CD4-positive, alpha-beta memory T cell (primary cell): ENCODE measurements at places on chromosomes 12 and 14.

GRCh38 chr14:22481546-22481945 is 107.5 kb downstream of the DAD1 start:
- DNase-seq = no peak
- no peak overlapping the region for H3K27ac ChIP-seq
- H3K27me3 ChIP-seq = no peaks in the 10 kb centered on the region
- H3K4me3 ChIP-seq = no peak overlapping the region

DNA sequence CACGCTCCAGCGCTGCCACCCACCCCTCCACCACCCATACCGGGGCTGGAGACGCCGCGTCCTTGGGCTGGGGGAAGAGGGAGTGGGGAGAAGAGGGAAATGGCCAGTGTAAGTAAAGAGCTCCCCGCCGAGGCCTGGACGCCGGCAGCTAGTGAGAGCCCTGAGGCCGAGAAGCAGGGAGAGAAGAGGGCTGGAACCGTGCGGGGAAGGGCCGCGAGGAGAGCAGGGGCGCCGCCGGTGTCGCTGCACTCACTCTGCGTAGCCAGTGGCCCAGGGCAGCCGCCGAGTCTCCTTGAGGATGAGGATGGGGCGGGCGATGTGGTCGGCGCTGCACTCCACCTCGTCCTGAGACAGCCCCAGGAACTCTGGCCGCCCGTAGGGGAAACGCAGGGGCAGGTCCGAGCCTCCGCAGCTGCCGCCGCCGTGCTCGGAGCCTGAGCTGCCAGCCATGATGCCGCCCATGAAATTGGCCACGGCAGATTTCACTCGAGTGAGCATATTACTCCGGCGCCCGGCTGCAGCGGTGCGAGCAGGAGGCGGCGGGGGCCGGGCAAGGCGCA is 631 bp downstream of the PPM1H start:
- no peak overlapping the region for H3K27ac ChIP-seq
- H3K4me1 ChIP-seq = peaks cover 20% of the 10 kb centered on the region
- no peak overlapping the region for H3K4me3 ChIP-seq
- no peaks in the 10 kb centered on the region for H3K36me3 ChIP-seq

- no peaks in the 10 kb centered on the region for H3K27me3 ChIP-seq
- H3K27ac ChIP-seq = no peak overlapping the region
- no peak overlapping the region for H3K4me3 ChIP-seq
- DNase-seq = no peak
These were observed 22.3 kb downstream of the CRADD start for GRCh38 chr12:93699271-93700145.

- H3K27ac ChIP-seq = no peak overlapping the region
- H3K4me1 ChIP-seq = no peaks in the 10 kb centered on the region
These were observed 116.8 kb upstream of the NAP1L1 start for GRCh38 chr12:76201316-76201715.

DNA sequence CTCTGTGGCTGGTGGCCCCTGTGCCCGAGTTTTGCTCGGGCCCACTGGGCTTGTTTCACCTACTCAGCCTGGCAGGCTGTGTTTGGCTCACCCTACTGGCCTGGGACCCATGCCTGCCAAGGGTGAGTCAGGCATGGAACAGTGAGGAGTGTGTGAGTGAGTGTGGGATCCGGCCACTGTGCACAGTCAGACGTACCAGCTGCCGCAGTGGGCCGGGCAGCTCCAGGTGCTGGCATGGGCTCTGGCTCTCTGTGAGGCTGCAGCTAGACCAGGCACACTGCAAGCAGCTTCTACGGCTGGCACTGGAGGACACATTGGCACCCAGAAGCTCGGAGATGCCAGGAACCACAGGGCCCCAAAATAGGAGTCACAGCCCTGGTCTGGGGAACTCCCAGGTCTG is 40.6 kb downstream of the HSD17B6 start:
- H3K27ac ChIP-seq = no peak overlapping the region
- no peaks in the 10 kb centered on the region for H3K4me1 ChIP-seq
- H3K4me3 ChIP-seq = no peak overlapping the region
- no peak for DNase-seq
- no peaks in the 10 kb centered on the region for H3K27me3 ChIP-seq
- no peaks in the 10 kb centered on the region for H3K36me3 ChIP-seq

DNA sequence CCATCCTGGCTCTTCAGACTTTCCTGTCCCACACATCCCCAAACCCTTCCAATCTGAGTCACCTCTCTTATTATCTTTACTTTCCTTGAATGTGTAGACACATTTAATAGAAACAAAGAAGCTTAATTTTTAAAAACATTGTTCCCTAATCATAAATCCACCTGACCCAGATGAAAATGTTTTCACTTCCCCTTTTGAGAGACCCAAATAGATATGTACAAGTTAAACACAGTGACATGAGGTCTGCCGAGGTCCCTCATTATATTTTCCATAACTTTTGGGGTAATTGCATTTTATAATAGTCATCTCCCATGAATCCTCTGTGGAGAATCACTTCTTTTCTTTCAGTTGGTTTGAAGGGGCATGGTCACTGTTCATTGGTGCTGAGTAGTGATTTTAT is 191.1 kb downstream of the GRIN2B start:
- H3K36me3 ChIP-seq = no peaks in the 10 kb centered on the region
- no peak for DNase-seq
- H3K27ac ChIP-seq = no peak overlapping the region
- no peaks in the 10 kb centered on the region for H3K4me1 ChIP-seq
- no peaks in the 10 kb centered on the region for H3K27me3 ChIP-seq
- H3K4me3 ChIP-seq = no peak overlapping the region

DNA sequence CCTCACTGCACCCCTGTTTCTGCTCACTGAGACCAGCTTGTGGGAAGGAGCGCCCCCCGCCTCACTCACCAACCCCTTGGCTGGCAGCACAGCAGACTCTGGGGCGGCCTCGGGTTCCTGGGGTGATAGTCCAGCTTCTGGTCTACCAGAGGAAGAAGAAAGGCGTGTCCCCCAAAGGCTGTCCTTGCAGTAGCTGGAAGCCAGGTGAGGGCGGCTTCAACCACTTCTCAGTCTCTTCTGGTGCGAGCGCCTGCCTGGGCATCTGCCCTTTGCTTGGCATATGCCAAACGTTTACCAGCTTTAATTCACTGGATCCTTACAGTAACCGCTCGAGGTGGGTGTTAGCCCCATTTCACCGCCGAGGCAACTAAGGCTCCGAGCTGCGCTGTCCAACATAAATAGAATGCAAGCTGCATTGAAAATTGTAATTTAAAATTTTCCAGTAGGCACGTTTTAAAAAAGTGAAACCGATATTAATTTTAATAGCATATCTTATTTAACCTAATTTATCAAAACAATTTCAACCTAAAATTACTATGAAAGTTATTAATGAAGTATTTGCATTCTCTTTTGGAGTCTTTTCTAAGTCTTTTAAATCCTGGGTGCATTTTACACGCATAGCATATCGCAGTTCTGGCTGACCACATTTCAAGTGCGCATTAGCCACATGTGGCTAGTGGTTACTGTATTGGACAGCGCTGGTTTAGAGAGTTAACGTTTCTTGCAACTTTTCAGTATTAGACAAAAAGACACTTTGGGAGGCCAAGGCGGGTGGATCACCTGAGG is 872 bp downstream of the FAM177A1 start:
- peak overlapping the region; percentile 98 for H3K27ac ChIP-seq
- no peaks in the 10 kb centered on the region for H3K36me3 ChIP-seq
- H3K4me1 ChIP-seq = peaks cover 24% of the 10 kb centered on the region

GRCh38 chr14:69042299-69042698 is 63.2 kb upstream of the ACTN1 start:
- no peak overlapping the region for H3K27ac ChIP-seq
- no peaks in the 10 kb centered on the region for H3K4me1 ChIP-seq
- no peaks in the 10 kb centered on the region for H3K27me3 ChIP-seq
- no peak for DNase-seq
- H3K4me3 ChIP-seq = no peak overlapping the region

GRCh38 chr12:121284551-121285390 is 11.7 kb downstream of the CAMKK2 start:
- no peaks in the 10 kb centered on the region for H3K36me3 ChIP-seq
- no peak for DNase-seq
- H3K27ac ChIP-seq = no peak overlapping the region
- H3K27me3 ChIP-seq = no peaks in the 10 kb centered on the region
- no peak overlapping the region for H3K4me3 ChIP-seq
- no peaks in the 10 kb centered on the region for H3K4me1 ChIP-seq

GRCh38 chr12:47946413-47947323 is 16.7 kb upstream of the TMEM106C start:
- H3K4me1 ChIP-seq = no peaks in the 10 kb centered on the region
- H3K4me3 ChIP-seq = no peak overlapping the region
- no peak overlapping the region for H3K27ac ChIP-seq
- no peaks in the 10 kb centered on the region for H3K36me3 ChIP-seq
- no peak for DNase-seq

DNA sequence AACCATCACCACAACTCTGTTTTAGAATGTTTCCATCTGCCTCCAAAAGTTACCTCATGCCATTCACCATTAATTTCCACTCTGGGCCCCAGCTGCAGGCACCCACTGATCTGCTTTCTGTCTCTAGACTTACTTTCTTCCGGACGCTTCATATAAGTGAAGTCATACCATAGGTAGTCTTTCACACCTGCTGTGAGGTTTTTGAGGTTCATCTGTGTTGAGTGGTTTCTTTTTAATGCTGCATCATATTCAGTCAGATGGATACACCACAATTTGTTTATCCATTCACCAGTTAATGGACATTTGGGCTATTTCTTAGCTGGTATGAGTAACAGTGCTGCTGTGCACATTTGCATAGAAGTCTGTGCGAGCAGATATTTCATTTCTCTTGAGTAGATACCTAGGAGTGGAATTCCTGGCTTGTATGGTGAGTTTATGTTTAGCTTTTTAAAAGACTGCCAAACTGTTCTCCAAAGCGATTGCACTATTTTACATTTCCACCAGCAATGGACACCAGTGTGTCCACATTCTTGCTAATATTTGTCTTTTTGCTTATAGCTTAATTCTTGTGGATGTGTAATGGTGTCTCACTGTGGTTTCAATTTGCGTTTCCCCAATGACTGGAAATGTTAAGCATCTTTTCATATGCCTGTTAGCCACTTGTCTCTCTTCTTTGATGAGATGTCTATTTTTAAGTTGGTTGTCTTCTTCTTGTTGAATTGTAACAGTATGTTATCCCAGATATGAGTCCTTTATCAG is 48.3 kb downstream of the ZFYVE21 start:
- no peaks in the 10 kb centered on the region for H3K4me1 ChIP-seq
- H3K27ac ChIP-seq = no peak overlapping the region
- H3K4me3 ChIP-seq = no peak overlapping the region
- DNase-seq = no peak
- no peaks in the 10 kb centered on the region for H3K27me3 ChIP-seq

GRCh38 chr14:23054000-23054811 is 3.1 kb downstream of the CDH24 start:
- H3K36me3 ChIP-seq = peaks cover 3% of the 10 kb centered on the region
- no peaks in the 10 kb centered on the region for H3K27me3 ChIP-seq
- no peak for DNase-seq

- peaks cover 6% of the 10 kb centered on the region for H3K4me1 ChIP-seq
- H3K27me3 ChIP-seq = no peaks in the 10 kb centered on the region
- H3K4me3 ChIP-seq = no peak overlapping the region
- DNase-seq = no peak
- no peak overlapping the region for H3K27ac ChIP-seq
These were observed 21.8 kb downstream of the FKBP11 start for GRCh38 chr12:48903363-48903981.

DNA sequence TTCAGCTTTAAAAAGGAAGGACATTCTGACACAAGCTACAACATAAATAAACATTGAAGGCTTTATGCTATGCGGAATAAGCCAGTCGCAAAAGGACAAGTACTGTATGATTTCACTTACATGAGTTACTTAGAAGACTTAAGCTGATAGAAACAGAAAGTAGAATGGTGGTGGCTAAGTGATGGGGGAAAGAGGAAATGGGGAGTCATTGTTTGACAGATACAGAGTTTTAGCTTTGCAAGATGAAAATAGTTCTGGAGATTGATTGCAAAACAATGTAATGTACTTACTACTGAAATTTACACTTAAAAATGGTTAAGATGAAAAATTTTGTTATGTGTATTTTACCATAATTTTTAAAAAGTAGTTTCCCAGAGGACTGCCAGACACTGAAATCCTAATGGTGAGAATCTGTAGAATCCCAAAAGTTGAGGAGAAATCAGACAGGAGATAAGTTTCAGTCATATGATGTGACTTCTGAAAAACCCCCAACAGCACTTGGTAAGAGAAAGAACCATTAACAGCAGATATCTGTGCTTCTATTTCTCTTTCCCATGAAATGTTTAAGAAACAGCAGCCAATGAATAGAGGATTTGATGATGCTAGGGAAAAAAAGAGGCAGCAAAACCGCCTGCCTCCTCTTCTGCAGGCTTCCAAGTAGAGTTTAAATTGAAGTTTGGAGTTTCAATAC is 16.6 kb upstream of the CLEC2A start:
- no peaks in the 10 kb centered on the region for H3K27me3 ChIP-seq
- H3K4me1 ChIP-seq = peaks cover 32% of the 10 kb centered on the region
- H3K27ac ChIP-seq = no peak overlapping the region
- H3K36me3 ChIP-seq = no peaks in the 10 kb centered on the region
- DNase-seq = no peak

DNA sequence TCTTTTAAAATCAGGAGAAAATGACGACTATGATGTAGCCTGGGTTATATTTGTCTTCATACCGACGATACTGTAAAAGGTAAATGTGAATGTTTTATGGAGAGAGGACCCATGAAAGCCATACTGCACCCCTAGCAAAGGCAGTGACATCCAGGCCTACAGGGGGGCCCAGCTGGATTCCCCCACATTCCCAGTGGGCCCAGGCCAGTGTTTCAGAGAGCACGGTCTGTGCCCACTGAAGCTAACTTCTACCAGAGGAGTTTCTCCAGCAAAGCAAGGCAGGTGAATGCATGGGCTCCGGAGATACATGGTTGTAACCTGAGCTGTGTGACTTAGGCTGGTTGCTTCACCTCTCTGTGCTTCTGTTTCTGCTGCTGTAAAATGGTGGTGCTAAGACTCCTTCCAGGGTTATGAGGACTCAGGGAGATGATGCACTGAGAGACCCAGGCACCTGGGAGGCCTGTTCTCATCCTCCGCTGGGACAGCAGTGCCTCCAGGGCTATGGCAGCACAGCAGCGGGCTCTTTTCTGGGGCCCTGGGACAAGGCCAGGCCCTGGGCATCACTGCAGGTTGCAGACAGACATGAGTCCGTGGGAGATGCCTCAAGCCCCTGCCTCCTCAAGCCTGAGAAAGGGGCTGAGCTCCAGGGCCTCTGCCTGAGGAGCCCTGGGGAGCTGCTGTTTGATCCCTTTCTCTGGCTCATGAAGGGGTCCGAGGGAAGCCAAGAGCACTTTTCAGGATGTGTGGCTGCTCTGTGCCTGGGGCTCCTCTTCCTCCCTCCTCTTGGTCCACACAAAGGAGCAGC is 73.7 kb downstream of the SERPINA3 start:
- no peaks in the 10 kb centered on the region for H3K27me3 ChIP-seq
- H3K4me3 ChIP-seq = no peak overlapping the region
- no peak for DNase-seq
- no peak overlapping the region for H3K27ac ChIP-seq
- H3K4me1 ChIP-seq = peaks cover 6% of the 10 kb centered on the region
